ENCODE measurements at places on chromosomes 2 and 18. TPM values are rescaled to one million over a fixed set of nuclear protein-coding genes. Genes with fewer than 3 reads are reported as not detected.

DNA sequence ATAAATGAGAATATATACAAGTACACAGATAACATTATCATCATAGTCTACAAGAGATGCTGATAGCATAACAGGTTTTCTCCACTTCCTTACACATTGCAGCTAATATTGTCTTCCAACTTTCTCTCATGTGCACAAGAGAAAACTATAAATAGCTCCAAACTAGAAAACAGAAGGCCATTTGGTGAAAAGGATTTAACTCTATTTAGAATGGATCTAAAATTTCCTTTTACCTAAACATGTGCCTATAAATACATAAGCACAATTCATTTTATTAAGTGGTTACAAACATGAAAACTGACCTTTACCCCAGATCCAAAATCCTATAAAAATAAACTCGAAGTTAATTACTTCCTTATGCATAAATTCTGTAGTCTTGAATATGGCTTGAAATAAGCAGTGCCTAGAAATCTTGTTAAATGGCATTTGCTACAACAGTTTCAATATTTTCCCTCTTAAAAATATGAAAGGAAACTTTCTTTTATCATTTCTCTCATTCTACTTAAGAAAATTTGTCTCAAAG is 41.6 kb downstream of the SLC25A12 start:
- no peak overlapping the region for H3K27ac ChIP-seq
- H3K4me1 ChIP-seq, result no peaks in the 10 kb centered on the region
- DNase-seq, result no peak
- H3K36me3 ChIP-seq, result no peaks in the 10 kb centered on the region

- H3K27me3 ChIP-seq, result no peaks in the 10 kb centered on the region
- DNase-seq, result no peak
- H3K4me1 ChIP-seq, result no peaks in the 10 kb centered on the region
- no peak overlapping the region for H3K27ac ChIP-seq
These were observed 478.4 kb upstream of the NRXN1 start for GRCh38 chr2:51510303-51510702.

DNA sequence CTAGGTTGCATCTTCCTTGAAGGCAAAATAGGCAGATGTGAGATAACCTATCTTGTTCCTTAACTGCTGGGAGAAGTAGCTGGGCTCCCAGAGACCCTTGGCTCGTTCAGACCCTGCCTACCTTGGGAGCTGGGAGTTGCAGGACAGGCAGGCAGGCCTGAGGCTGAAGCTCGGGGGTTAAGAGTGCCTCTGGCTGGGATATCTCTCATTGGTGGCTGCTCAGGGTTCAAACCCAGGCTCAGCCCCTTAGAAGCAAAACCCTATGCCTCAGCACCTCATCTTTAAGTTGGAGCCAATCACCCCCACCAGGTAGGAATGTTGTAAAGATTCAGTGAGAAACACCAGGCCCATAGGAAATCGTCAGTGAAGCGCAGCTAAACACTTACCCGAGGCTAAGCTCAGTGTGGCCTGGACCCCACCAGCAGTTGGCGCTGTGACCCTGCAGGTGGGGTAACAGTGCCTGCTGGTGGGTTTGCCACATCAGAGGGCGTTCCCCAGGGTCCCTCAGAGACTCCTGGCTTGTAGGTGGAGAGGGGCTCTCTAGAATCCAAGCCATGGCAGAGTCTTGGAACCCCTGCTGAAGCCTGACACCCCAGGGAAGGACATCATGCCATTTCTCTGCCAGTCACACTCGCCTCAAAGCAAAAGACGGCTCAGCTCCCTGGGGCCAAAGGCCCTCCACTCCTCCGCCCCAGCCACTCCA is 54.6 kb upstream of the GPR17 start:
- H3K27ac ChIP-seq, result no peak overlapping the region
- no peak overlapping the region for H3K4me3 ChIP-seq
- H3K36me3 ChIP-seq, result no peaks in the 10 kb centered on the region
- DNase-seq, result peak; percentile 79

GRCh38 chr2:68574202-68574791 is 69.1 kb upstream of the PROKR1 start:
- H3K4me3 ChIP-seq, result no peak overlapping the region
- DNase-seq, result no peak
- no peaks in the 10 kb centered on the region for H3K27me3 ChIP-seq
- H3K4me1 ChIP-seq, result no peaks in the 10 kb centered on the region

The NCKAP5 gene
- total RNA-seq, result 1.1 TPM
